Non-pigmented ciliary epithelial cell (primary cell): ENCODE measurements at places on chromosomes 2 and 18.

GRCh38 chr2:198376677-198377076 is 572.3 kb downstream of the PLCL1 start:
- DNase-seq, result no peak

DNA sequence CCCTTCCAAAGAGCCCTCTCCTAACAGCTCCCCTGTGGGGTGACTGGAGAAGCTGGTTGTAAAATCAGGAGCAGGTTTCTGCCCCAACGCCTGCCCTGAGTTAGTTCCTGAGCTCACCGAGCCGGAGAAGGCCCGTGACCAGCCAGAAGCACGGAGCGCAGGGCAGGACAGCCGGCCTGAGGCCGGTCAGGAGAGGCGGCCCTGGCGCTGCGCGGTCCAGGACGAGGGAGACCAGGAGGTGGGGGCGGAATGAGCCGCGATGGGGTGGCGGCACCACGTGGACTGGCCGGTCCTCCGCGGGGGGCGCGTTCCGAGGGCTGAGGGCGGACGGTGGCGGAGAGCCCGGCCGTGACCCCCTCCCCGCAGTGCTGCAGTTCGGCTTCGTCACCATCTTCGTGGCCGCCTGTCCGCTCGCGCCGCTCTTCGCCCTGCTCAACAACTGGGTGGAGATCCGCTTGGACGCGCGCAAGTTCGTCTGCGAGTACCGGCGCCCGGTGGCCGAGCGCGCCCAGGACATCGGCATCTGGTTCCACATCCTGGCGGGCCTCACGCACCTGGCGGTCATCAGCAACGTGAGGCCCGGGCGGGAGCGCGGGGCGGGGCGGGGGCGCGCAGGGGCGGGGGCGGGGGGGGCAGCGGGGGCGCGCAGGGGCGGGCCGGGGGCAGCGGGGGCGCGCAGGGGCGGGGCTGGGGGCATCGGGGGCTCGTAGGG is 29.0 kb downstream of the ANO7 start:
- no peak for DNase-seq

DNA sequence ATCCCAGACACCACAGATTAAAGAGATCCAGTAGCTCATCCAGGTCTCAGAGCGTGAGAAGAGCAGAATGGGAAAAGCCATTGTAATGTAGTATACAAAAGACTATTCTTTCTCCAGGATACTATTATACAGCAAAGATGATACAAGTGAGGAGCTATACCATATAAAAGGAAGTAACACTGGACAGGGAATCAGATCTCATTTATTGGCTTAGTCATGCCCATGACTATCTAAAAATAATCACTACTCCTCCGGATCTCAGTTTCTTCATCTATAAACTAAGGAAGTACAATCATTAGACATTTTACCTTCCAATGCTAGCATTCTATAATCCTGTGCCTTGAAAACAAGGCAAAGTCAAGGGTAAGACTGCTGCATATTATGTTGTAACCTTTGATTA is 19.4 kb downstream of the KRCC1 start:
- DNase-seq, result no peak

DNA sequence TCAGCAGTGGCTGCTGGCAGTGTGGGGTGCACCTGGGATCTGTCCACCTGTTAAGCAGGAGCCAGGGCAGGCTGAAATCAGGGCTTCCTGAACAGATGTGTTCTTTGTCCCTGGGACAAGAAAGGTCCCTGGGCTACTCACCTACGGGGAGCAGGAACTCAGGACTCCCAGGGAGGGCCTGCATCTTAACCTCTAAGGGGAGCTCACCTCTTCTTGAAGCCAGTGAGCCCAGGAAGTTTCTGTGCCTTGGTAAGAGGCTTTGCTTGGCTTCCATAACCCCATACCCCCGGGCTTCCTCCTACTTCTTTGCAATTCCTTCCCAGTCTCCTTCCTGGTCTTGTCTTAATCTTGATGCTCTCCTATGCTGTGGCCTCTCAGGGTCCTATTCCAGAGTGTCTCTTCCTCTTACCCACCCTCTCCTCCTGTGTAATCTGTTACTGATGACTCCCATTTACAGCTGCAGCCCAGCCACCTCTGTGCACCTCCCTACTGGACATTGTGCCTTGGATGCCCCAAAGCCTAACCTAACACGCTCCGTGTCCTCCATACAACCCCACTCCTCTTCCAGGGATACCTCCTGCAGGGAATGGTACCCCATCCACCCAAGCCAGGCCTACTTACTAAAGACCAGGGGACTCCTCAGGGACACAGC is 55.7 kb upstream of the MAPRE3 start:
- no peak for DNase-seq

- DNase-seq, result no peak
Measured at GRCh38 chr18:23387265-23387664, 65.8 kb upstream of the RIOK3 start.

DNA sequence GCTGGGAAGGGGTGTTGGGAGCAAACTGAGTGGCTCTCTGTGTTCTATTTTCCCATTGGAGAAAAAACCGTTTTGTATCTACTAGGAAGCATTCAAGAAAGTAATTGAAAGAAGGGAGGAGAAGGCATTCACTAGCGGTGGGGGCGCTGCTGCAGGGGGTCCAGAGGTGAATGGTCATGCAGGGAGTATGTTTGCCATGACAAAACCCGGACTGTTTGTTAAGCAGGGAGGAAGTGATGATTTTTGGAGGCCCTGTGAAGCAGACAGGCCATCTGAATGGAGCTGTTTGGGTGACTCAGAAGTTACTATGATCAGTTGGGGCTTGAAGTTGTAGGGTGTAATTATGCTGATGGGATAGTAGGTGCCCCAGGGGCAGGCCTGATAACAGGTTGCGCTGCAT is 7.0 kb downstream of the TAF4B start:
- no peak for DNase-seq

DNA sequence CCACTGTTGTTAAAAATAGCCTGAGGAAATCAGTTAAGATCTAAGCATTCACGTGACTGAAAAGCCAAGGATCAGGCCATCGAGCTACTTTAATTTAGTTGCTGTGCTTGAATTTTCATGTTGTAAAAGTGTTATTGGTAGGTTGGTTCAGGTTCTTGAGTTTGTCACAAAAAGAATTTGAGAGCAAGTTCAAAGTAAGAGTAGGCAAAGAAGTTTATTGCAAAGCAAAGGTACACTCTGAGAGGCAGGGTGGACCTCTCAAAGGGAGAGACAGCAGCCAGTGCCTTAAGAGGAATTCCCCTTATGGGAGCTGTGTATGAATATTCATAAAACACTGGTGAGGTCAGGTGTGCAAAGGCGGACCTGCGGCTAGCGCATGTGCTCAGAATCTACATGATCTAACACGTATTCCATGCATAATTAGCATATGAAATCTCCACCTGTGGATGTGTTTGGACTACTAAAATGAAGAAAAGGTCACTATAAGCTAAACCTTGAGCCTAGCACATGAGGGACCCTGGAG is 236.5 kb downstream of the NDUFA10 start:
- DNase-seq, result no peak

- DNase-seq, result no peak
Measured at GRCh38 chr2:60839126-60839813, 42.1 kb upstream of the REL start.

DNA sequence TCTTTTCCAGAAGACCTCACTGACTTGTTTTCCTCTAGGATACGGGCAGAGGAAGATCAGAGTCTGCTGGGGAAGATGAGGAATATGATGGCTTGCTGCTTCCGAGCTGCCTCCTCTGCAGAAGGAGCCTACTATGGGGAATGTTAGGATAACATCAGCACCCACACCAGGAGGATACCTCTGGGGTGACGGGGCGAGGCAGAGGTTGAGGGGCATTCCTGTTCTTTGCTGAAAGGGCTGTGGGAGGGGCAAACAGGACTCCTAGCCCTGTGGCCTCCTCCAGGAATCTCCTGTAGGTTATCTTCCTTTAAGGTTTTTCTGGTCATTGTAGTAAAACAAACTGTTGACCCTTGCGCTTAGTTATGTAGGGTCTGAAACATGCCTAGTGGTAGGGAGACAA is 102.5 kb downstream of the CRIM1 start:
- DNase-seq, result no peak

GRCh38 chr2:234533626-234534025 is 36.7 kb upstream of the ARL4C start:
- no peak for DNase-seq

DNA sequence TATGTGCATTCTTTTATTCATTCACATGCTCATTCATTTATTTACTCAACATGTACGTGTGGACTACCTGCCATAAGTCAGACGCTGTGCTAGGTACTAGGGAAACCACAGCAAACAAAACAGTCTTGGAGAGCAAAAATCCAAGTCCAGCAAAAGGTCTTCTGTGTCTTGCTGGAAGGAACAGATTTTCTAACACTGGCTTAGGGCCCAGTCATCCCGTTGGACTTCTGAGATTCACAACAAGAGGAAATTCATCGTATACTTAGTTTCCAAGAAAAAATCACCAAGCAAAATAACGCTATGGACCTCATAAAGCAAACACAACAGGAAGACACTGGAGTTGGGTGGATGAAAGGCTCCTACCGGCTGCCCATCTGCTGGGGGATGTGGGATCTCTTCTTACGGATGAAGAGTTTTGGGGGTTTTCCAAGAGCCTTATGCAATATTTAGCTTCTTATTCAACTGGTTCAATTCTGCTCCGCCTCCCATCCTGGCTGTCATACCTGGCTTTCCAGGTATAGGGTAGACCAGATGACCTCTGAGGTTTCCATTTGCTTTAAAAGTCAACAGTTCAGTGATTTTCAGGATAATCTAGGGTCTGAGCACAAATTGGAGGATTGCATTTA is 262.7 kb downstream of the HAUS1 start:
- DNase-seq, result no peak

- no peak for DNase-seq
Measured at GRCh38 chr2:136538489-136538888, 226.9 kb upstream of the THSD7B start.

- DNase-seq, result no peak
Measured at GRCh38 chr2:137435162-137435561, 529.1 kb upstream of the HNMT start.

DNA sequence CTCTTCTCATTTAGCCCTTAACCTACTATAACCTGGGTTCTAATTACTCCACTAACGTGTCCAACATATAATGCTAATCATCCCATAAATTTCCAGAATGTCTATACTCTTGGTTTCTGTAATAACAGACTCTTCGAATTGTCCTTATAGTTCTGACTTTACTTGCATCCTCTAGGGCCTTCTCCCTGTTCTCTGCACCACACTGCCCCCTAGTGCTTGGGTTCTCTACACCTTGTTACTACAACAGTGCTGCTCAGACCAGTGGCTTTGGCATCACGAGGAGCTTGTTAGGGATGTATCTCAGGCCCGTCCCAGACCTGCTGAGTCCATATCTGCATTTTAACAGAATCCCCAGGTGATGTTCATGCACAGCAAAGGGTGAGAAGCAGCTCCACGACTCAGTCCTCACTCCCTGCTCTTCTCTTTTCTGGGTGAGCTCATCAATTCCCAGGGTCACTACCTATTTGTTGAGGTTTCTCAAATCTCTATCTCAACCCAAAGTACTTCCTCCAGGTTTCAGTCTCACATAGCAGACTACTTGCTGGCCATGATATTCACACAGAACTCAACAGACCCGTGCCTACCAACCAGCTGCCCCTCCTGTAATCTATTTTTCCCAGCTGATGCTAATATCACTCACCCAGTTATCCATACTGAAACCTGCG is 14.5 kb upstream of the DDX1 start:
- no peak for DNase-seq

DNA sequence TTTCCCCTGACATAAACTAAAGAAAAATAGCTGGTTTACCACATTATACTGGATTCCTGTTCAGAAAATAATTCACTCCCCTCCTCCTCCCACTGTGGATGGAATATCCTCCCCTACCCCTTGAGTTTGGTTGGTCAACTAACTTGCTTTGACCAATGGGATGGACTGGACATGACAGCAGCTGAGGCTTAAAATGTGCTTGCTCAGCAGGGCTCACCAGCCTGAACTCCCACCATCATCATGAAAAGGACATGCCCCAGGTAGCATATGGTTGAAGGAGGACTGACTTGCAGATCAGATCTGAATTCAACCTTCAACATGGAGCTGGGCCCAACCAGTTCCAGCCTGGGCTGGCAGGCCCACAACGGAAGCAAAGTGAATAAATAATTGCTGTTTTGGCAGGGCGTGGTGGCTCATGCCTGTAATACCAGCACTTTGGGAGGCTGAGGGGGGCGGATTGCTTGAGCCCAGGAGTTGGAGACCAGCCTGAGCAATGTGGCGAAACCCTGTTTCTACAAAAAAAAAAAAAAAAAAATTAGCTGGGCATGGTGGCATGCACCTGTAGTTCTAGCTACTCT is 284.4 kb downstream of the AFF3 start:
- no peak for DNase-seq

DNA sequence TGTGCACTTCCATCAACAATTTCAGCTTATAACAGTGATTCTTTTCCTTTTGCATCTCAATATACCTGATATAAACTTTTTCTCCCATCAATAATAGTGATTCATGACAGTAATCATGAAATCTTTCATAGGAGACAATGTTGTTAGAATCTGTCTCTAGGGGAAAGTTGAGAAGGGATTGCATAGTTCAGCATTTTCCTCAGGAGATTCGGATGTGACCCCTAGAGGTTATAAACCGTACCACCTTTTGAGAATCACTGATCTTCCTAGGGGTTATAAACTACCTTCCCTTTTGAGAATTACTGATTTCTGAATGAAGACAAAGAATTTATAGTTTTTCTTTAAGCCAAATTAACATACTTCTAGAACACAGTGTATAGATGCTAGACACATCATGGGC is 53.0 kb upstream of the GALNT3 start:
- DNase-seq, result no peak
